ENCODE measurements at places on chromosomes 5 and 9.

DNA sequence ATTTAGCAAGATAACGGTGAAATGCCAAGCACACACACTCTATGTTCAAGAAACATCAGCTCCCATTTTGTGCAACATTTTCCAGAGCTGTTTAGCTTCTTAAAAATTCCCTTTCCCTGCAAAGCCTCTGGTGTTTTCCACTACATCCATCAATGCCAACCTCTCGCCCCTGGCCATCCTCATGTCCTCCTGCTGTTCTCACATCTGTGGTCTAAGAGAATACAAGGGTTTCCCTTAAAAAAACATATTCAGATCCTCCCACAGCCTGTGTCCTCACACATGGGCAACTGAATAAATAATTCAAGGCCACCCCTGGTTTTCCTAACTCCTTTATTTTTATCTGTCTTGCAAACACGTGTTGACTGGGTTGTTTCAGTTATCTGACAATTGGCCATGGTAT is 70.3 kb downstream of the PAPPA start:
- no peak for DNase-seq

GRCh38 chr5:69450116-69450515 is 35.2 kb downstream of the MARVELD2 start:
- DNase-seq = no peak

- DNase-seq = no peak
Measured at GRCh38 chr5:176406436-176407052, 9.8 kb downstream of the CLTB start.

- no peak for DNase-seq
Measured at GRCh38 chr5:57937501-57938173, 455.0 kb upstream of the ACTBL2 start.

- no peak for DNase-seq
Measured at GRCh38 chr9:83477571-83477970, 60.6 kb downstream of the FRMD3 start.

DNA sequence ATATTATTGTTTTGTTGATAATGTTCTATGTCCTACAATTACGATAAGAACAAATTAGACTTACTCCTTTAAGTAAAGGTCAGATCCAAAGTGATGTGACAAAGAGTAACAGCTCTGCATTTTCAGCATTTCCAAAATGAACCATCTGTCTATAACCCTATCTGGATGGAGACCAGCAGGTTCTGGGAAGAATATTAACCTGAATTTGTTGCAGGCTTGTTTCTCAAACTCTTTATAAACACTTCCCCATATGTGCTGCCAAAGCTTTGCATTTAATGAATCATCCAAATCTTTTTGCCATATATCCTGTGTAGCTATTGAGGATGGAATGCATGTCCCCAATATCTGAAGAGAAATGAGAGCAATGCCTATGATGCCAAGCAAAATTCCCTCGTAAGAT is 198.9 kb upstream of the SLC27A6 start:
- no peak for DNase-seq

DNA sequence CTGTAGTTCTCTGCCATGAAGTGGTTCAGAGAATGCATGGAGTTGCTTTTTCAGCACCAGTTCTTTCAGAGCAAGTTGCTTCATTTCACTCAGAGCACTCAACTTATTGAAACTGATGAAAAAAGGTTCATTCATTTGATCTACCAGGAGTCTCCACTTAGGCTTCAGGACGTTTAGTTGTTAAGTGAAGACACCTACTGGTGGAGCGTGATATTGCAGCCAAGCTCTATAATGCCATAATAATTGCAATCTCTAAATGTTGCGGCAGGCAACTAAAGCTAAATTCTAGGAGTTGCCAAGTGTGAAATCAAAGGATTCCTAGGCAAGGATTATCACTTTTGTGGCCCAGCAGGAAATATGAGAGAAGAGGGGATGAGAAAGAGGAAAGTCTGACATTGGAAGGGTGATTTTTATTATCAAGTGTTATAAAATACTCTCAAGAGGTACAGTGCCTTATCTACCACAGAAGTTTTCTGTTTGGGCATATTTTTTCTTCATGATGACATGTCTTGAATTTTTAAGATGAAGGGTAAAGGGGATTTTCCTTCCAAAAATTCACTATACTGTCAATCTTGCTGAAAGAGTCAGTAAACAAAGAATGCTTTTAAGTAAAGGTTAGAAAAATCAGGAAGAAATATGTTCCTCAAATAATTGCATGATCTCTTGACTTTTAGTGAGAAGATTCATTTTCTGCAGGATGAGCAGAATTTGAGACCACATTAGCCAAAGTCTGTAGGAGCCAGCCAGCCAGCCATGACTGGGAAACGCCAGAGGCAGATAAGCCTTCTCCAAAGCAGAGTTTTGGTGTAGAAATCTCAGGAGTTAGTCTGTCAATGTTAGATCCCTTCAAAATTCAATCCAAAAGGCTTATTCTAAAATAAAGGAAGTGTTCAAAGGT is 83.4 kb downstream of the SH3PXD2B start:
- DNase-seq = no peak

DNA sequence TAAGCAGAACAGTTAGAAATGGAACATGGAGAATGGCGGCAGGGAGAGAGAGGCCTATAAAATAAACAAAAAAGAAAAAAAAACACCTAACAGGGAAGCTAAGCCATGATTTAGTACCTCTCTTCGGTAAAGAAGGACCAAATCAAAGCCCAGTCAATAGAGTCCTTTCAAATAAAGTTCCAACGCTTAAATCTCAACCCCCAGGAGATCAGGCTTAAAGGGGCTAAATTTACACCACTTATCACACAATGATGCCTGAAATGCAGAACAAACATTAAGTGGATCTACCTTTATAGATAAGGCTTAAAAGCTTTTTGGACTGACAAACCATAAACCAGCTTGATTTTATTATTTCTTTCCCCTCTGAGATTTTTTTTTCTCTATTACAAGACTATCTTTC is 66.3 kb downstream of the PRELID2 start:
- DNase-seq = no peak

- DNase-seq = no peak
Measured at GRCh38 chr5:32193591-32193990, 19.5 kb upstream of the GOLPH3 start.

DNA sequence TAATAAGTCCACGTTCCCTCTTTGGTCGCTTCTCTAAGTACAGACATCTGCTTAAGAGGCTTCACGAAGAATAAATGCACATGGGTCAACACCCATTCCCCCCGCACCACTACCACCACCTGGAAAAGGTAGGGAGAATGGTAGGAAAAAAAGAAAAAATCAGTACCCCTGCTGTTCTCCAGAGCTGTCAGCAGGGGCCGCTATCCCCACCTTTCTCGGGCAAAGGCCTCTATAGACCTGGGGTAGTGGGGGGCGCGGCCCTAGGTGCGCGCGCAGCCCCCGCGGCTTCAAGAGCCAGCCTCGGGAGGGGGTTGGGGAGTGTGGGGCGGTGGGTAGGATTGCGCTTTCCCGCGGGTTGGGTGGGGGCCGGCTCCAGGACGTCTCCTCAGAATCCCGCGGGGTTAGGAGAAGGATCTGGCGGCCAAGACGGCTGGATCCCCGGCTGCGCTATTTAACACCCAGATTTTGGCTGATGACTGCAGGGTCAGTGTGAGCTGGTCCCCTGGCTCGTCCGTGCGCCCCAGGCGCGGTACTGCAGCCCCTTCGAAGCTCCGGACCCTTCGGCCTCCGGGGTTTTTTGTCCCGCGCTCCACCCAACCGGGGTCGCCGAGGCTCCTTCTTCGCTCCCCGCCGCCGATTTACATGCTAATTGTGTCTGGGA is 1.6 kb upstream of the SEMA6A start:
- no peak for DNase-seq

DNA sequence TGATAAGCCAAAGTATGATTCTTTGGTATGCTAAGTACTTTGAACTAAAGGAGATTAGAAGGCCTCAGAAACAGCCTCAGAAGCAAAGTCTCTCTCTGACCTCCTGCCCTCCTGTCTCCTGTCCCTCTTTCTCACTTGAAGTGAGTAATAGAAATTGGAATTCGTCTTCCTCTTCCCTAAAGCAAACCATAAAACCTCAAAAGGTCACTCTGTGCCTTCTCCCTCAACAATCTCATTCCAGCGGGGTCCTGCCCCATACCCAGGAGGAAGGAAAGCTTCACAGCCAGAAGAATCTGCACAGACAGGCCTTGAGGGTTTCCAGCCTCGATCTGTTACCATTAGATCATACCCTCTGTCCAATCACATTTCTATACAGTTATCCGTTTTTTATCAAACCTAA is 87.8 kb downstream of the HAPLN1 start:
- no peak for DNase-seq

- no peak for DNase-seq
Measured at GRCh38 chr9:5939530-5939929, 48.8 kb downstream of the MLANA start.

GRCh38 chr9:108727580-108728111 is 128.1 kb downstream of the ACTL7B start:
- DNase-seq = no peak

GRCh38 chr5:95916687-95917085 is 45.0 kb downstream of the ELL2 start:
- DNase-seq = no peak

DNA sequence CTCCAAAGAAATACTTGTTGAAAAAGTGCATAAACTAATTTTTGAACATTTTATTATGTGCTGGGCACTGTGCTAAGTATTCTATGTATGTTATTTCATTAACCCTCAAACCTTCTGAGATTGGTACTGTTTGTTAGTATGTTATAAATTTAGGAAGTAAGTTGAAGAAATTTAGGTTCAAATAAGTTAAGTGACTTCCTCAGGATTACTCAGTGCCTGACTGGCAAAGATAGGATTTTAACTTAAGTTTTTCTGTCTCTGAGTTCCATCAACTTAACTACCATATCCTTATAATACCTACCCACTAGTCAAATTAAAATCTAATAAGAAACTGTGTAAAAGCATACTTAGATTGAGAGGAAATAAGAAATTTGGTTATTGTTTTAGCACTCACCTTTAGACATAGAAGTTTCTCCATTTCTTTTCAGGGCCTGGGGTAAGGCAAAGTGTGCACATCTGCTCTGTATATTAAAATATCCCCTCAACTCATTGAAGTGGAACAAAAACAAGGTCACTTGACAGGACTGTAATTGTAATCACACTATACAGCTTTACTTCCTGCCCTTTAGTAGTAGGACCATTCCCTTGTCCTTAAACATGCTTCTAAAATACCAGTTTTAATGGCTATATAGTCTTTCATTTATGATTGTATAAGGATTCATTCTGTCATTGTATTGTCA is 15.2 kb downstream of the TGFBR1 start:
- no peak for DNase-seq

GRCh38 chr9:37693260-37693659 is 42.5 kb downstream of the FRMPD1 start:
- DNase-seq = no peak

DNA sequence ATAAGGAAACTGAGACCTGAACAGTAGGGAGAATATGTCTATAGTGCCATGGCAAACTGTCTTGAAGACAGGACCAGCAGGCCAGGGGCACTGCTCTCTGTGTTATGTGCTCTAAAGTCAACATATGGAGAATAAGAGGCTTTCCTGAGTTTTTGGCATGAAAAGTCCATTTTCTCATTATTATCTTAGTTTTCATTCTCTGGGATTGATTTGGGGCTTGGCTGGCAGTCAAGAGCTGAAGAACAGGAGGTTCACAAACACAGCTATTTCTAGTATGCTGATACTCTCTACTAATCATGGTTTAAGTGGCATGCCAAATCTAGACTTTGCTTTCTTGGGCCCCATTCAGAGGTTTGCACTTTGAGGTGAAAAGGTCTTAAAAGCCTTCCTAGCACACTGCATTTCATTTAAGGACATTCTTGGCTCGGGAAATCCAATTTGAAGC is 404.4 kb downstream of the ZNF608 start:
- no peak for DNase-seq

GRCh38 chr5:72386639-72387038 is 66.5 kb downstream of the PTCD2 start:
- DNase-seq = no peak

- DNase-seq = no peak
Measured at GRCh38 chr5:31770998-31771397, 132.1 kb downstream of the PDZD2 start.

- DNase-seq = no peak
Measured at GRCh38 chr9:36937951-36938350, 96.1 kb downstream of the PAX5 start.

- DNase-seq = no peak
Measured at GRCh38 chr9:14530841-14531240, 162.4 kb downstream of the ZDHHC21 start.

- no peak for DNase-seq
Measured at GRCh38 chr5:178236679-178237078, 4.1 kb upstream of the PHYKPL start.

DNA sequence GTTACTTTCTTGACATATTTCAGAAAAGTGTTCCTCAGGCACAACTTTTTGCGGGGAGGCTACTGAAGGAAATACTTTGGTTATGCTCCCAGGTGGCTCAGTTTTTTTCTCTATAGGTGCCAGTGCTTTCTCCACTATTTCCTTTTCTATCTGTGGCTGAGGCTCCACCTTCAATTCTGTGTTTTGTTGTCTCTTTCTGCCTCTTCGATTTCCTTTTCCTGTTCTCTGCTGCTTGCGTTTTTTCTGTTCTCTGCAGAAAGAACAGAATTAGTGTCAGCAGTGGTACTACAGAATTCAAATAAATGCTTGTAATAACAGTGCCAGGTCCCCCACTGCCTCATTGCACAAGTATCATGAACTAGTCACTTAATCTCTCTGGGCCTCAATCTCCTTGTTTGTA is 7.0 kb downstream of the HEMGN start:
- DNase-seq = no peak

DNA sequence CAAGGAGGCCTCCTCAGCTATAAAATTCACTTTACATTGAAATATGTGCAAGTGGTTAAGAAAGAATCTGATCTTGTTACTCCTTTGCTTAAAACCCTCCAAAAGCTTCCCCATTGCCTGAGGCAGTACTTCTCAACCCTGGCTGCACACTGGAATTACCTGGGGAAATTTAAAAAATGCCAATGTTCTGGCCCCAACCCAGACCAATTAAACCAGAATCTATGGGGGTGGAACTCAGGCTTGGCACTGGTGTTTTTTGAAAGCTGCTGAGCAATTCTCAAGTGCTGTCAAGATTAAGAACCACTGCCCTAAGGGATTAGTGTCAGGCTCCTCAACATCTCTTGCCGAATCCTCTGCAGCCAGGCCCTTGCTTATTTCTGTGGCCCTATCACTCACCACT is 269.6 kb downstream of the ELAVL2 start:
- no peak for DNase-seq

DNA sequence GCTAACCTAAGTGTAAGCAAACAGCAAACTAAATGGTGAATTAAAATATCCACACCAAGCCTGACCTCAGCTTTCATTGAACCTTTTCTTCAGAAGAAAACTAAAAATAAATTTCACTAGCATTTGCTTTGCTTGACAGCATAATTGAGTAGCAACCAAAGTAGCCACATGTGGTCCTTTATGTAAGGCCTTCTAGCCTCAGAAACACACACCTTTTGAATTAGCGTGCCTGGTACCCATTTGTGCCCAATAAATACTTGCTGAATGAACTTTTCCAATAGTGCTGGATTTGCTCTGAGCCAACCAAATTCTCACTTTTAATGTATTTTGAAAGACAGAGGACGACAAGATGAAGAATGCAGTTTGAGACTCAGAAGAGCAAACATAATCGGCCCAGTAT is 2.1 kb upstream of the NIPBL start:
- no peak for DNase-seq

Data from stimulated activated CD8-positive, alpha-beta memory T cell treated with anti-CD3 and anti-CD28 coated beads, Interleukin-15, amount 100 ng/mL, for 1 hour (primary cell).